ENCODE measurements at places on chromosomes 16 and 17.

DNA sequence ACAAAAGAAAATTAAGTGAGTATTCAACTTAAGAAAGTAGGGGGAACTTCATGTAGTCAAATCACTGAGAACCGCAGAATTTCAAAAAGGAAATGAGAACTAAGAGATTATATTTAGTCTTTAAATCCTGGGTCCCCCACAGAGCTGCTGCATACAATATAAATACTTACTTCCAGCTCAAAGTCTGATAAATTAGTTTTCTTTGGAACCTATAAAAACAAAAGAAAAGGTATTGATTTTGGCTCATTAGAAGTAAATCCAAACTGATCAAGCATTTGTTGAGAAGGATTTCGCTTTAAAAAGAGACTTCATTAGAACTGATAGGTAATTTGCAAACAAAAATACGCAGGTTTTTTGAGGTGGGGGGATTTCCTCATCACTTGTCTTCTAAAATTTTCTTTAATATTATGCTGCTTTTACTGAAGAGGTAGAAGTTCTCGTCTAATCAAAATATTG is 21.9 kb downstream of the PARN start:
- DNase-seq = no peak

DNA sequence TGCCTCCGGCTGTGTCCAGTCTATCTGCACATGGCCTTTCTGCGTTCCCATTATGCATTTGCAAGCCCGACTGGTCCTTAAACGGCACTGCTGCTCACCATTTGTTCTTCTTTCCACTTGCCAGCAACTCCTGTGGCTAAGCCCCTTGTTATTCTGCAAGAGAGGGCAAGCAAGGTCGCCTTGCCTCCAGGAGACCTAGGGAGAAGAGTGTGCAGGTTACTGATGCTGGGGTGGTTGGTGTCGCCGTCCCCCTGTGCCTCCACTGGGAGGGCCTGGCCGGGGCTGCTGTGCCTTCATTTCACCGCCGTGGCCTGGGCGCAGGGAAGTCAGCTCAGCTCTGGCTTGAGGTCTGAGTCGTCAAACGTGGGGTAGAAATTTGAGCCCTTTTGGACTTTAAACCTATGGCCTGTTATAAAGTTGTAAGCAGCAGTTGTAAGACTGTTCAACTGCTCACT is 12.7 kb downstream of the SLC6A4 start:
- no peak for DNase-seq

DNA sequence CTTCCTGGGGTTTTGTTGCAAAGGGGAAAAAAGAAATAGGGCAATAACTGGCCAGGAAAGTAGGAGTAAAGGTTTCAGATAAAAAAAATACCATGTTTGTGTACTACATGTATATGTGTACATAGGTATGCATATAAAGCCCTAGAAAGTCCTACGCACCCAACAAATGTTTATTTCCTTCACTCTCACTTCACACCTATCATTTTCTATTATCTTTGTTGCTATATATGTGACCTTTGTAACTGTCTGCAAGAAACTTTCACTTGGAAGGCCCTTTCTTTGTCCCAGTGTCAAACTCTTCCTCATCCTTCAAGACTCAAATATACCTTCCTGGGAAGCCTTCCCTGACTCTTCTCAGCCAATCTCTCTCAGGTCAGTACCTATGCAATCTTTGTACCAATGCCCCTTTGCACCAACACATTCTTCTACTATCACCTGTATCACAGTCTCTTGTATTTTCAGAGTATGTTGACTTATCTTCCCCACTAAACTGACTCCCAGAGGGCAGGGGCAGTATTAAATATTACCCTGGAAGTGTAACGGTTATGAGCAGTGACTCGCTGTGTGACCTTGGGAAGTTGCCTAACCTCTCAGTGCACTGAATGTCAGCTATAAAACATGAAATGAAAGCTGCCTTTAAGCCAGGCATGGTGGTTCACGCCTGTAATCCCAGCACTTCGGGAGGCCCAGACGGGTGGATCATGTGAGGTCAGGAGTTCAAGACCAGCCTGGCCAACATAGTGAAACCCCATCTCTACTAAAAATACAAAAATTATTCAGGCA is 6.5 kb downstream of the XPO6 start:
- DNase-seq = no peak

GRCh38 chr16:30947859-30948666 is 805 bp upstream of the ORAI3 start:
- DNase-seq = no peak

GRCh38 chr17:41521574-41522261 is 3.0 kb upstream of the KRT15 start:
- no peak for DNase-seq

DNA sequence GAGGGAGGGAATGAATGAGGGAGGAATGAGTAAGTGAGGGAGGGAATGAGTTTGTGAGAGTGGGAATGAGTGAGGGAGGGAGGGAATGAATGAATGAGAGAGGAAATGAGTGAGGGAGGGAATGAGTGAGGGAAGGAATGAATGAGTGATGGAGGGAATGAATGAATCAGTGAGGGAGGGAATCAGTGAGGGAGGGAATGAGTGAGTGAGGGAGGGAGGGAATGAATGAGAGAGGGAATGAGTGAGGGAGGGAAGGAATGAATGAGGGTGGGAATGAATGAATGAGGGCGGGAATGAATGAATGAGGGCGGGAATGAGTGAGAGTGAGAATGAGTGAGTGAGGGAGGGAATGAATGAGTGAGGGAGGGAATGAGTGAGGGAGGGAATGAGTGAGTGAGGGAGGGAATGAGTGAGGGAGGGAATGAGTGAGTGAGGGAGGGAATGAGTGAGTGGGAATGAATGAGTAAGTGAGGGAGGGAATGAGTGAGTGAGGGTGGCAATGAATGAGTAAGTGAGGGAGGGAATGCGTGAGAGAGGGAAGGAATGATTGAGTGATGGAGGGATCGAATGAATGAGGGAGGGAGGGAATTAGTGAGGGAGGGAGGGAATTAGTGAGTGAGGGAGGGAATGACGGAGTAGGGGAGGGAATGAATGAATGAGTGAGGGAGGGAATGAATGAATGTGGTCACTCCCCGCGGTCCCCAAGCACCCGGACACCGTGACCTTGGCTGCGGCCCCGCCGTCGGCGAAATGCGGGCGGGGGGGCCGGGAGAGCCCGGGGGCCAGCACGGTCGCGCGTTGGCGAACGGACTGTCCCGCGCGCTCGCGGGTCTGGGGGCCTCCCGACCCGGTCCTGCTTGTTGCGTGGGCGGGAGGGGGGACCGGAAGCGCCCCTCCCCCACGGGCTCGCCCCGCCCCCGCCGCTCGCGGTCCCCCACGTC is 1.1 kb upstream of the UBE2I start:
- no peak for DNase-seq

- no peak for DNase-seq
Observed at GRCh38 chr17:75941442-75941819, 589 bp upstream of the FBF1 start.

- DNase-seq = no peak
Observed at GRCh38 chr17:4953451-4953961, 2.6 kb downstream of the ENO3 start.

DNA sequence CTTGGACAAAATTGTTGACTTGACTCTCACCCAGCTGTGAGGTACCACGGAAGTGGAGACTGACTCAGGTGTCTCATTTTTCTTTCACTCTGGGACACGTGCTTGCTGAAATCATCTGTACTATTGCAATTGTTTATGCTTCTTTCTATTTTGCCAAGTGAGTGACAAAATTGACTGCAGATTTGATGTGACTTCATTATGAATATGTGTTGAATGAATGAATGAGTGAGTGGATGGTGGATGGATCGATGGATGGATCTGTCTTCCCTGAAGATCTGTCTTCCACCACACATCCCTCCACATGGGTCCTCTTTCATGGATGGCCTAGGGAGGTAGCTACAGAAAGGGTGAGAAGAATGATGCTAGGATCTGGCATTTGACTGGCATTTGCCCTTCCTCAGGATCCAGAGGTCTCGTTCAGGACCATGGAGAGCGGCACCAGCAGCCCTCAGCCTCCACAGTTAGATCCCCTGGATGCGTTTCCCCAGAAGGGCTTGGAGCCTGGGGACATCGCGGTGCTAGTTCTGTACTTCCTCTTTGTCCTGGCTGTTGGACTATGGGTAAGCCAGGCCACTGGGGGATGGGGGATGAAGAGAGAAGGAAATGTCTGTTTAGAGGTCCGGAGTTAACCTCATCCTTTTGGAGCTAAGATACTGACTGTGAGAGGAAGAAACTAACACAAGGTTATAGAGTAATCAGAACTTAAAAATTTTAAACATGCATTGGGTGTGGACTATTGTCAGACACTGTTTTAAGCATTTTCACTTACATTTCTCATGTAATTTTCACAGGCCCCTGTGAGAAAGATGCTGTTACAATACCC is 12.7 kb downstream of the SLC5A11 start:
- DNase-seq = no peak

GRCh38 chr17:81471818-81472456 is 40.7 kb downstream of the ACTG1 start:
- DNase-seq = no peak

DNA sequence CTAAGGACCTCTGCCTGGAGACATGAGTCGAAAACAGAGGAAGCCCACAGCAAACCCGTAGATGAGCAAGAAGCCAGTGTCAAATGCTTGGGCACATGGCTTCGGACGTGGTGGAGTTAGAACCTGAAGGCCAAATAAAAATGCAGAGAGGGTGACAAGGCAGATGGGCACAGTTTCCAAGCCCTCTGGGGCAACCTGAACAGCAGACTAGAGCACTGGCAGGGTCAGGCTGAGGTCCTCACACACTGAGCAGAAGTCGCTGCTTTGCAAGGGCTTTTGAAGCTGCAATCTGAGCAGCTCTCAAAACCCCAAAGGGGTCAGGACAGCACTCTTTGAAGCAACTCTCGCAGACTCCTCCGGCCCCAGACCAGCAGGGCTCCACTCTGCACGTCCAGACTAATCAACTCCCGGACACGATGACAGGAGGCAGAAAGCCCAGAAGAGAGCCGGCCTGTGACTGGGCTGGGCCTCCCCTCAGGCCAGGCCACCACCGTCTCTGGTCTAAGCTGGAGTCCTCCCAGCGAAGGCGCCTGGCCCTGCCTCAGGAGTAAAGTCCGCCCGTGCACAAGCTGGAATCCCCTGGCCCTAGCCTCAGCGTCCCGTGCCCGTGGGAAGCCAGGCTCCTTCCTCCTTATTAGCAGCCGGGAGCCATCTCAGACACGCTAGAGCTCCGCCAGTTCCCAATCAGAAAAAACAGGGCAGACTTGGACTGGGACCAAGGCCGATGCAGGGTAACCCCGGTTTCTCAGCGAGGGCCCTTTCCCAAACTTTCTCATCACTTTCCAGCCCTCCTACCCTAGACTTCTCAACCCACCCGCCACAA is 924 bp downstream of the SMARCD2 start:
- no peak for DNase-seq

DNA sequence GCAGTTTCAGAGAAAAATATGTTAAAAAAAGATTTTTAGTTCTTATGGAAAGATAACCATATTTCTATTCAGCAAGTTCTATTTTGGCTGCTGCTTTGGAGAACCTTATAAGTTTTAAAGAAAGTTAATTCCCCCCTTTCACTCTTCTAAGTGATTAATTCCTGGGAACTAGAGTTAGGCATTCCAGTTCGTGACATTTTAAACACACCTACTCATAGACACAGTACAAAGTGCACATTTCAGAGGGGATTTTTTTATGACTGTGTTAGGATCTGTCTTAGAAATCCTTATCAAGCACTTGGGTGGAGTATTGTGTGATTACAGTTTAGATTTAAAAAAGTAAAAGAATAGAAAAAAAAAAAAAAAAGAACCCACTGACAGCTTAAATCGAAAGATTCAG is 3.5 kb upstream of the CDH11 start:
- no peak for DNase-seq

DNA sequence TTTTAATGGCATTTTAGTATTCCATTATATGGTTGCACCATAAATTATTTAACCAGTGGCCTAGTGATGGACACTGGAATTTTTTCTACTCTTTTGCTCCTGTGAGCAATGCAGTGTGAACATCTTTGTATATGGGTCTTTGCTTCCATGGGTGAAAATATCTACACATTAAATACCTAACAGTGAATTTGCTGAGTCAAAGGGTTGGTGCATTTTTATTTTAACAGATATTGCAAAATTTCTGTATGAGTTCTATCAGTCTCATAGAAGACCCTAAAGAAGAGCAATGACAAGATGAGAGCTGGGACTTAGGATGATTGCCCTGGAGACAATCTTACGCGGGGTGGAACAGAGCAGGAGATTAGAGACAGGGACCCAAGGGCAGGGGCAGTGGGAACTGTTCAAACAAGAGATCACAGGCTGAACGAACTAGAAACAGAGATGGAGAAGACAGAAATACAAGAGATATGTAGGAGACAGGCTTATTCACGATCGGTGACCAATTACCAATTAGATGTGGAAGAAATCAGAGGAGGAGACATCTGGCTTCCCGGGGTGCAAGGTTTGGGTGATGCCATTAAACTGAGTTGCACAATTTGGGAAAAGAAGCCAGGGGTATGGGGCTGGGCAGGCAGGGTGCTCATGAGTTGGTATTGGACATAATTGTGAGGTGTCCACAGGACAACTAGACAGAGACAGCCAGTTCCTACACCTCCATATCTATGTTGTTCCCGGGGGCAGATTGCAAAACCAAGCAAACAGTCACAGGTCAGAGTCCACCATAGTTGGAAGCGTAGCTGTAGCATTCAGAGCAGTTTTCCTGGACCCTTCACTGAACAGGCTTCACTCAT is 39.9 kb upstream of the LONP2 start:
- no peak for DNase-seq

DNA sequence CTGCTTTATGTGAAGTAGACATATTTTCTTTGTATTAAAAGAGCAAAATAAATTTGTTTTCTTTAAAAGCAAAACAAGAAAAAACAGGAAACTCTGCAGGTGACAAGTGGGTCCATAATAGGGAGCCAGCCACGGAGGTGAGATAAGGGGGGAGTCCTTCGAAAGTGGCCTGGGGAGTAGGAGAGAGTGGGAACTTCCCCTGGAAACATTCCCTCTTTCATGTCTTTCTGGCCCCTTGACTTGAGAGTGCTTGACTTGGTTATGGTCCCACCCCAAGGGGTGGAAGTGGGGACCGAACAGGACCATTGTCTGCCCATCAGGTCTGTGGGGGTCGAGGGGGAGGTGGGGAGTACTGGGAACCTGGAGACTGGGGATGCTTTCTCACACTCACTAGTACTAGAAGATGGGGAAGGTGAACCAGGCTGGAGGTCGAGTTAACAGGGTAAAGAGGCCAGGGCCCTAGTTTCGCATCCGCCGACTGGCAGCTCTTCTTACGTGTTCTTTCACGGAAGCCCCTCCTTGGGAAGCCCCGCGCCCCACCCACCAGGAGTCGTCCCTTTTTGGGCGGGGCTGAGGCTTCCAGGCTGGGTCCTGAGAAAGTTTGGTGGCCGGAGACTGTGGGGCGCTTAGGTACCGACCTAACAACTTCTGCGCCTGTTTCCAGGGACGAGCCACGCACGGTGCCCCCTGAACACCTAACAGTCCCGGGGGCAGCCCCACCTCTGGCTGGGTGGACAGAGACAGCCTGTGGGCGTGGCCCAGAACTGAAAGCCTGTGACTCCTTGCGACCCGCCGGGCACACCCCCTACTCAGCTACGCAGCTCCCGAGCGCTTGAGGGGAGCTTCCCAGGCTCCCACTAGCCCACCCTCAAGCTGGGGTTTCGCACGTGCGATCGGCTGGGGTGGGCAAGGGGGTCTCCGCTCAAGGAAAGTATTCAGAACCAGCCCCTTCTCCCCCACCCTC is 790 bp downstream of the TRADD start:
- no peak for DNase-seq

Measured in NCI-H446 treated with DMSO at 0.1 percent for 48 hours (cell line).